ENCODE measurements at places on chromosomes 6 and 20.

DNA sequence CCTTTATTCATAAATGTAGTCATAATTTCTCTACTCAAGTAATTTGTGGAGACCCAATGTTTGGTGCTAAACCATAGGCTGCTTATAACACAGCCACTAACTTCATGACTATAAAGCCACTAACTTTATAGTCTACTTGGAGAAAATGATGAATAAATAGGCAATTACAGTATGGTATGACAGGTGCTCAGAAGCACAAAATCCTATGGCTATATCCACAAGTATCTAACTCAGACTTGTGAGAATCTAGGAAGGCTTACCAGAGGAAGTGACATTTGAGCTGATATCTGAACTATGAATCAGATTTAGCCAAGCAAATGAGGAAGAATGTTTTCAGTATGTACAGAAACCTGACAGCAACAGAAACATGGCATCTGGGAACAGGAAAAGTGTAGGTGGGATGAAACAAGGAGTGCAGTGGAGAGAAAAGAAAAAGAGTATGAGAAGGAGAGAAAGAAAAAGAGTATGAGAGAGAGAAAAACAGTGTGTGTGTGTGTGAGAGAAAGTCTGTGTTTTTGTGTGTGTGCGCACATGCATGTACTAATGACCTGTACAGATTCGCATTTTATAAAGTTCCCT is 59.9 kb downstream of the REV3L start:
- DNase-seq: no peak

DNA sequence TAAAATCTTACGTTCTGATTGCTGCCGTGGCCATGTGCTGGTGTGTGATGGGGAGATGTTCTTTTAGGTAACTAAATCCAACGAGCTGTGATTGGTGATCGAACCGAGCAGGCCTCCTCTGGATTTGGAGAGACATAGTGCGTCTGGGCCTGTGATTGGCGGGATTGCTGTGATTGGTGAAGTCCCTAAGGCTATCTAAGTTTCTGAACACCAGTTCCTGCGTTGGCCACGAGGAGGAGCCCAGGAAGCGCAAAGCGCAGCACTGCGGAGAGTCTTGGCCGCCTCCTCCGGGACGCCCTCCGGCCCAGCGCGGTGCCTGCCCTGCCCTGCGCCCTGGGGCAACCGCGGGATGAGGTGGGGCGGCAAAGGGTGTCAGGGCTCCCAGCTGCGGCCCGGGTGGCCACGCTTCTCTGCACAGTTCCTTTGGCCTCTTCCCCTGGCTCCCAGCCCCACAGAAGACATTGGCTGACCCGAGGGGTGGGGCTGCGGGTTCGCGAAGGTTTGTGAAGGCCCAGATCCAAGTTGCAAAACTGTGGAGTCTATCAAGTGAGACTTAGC is 33.0 kb downstream of the HNF4A start:
- DNase-seq: no peak

- DNase-seq: no peak
Observed at GRCh38 chr6:52301326-52301725, 16.8 kb upstream of the MCM3 start.

- no peak for DNase-seq
Observed at GRCh38 chr6:47440719-47441118, 36.9 kb upstream of the CD2AP start.

DNA sequence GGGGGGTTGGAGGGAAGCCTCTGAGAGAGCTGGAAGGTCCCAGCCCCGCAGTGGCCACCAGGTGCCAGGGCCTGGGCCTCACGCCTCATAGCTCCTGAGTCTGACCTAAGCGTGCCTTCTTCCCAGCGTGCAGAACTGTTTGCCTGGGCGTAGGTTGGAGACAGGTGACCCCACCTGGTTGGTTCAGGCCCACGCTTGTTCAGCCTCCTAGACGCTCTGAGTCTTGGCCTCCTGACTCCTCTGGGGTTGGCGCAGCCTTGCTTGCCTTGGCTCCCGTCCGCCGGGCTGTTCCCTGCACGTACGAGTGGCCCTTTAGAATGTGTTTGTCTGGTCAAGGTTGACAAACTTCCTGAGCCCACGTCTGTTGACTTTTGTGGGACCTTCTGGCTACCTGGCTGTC is 70.8 kb downstream of the EYA2 start:
- no peak for DNase-seq

- no peak for DNase-seq
Observed at GRCh38 chr6:136696238-136696637, 96.0 kb downstream of the MAP3K5 start.

DNA sequence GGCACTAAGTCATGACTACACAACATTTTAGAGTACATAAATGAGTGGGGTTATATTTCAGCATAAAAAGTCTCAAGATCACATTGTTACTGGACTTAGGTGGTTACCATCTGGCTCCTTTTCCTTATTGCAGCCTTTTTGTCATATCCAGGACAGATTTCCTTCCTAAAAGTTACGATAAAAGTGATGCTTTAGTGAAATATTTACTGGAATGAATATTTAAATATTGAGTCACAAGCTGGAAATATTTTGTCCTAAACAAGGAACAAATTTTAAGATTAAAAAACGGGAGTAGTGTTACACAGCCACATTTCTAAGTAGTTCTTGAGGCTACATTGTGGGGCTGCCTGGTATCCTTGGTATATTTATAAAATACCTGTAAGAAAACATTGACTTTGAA is 52.2 kb downstream of the CDC40 start:
- peak; percentile 52 for DNase-seq

DNA sequence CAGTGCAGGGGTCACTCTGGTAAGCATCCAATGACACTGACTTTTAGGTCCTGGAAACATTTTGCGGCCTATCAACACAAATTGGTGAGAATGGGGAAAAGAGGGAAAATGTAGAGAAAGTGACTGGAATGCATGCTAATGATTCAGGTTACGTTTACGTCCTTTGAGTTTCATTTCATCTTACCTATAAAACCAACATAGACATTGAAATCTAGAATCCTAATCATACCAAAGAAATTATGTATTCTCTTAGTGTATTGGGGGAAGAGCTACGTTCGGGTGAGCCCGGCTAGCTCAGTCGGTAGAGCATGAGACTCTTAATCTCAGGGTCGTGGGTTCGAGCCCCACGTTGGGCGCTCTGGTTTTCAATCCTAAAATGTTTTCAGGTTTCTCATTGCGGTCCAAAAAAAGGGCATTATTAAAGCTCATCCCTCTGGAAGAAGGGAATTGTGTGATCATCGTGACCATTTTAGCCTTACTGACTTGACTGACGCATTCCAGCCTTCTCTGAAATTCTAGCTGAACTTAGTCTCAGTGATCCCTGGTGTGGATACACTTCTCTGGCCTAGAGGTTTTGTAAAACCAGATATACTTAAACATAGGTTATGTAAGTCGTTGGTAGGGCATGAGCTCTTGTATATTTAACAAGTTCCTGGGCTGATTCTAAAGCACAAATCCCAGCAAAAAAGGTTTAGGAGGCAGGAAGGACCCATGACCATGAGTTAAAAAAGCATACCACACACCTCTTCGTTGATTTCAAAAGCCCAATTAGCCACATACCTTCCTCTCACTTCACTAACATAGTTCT is 18.3 kb downstream of the HMGN4 start:
- peak; percentile 82 for DNase-seq

GRCh38 chr6:159397753-159398152 is 228.6 kb downstream of the FNDC1 start:
- DNase-seq: no peak

GRCh38 chr6:111970426-111970825 is 83.5 kb upstream of the CCN6 start:
- DNase-seq: no peak

GRCh38 chr6:33929575-33930288 is 125.9 kb upstream of the MLN start:
- no peak for DNase-seq

DNA sequence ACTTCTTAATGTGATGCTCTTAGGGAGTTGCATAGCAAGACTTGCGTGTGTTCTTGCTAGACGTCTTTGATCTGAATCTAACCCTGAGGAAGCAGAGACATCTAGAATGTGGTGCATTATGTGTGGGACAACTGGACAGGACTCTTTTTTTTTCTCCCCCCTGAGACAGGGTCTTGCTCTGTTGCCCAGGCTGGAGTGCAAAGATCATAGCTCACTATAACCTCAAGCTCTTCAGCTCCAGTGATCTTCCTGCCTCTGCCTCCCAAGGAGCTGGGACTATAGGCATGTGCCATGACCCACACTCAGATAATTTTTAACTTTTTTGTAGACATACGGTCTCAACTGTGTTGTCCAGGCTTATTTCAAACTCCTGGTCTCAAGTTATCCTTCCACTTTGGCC is 34.0 kb downstream of the PCMT1 start:
- DNase-seq: no peak

DNA sequence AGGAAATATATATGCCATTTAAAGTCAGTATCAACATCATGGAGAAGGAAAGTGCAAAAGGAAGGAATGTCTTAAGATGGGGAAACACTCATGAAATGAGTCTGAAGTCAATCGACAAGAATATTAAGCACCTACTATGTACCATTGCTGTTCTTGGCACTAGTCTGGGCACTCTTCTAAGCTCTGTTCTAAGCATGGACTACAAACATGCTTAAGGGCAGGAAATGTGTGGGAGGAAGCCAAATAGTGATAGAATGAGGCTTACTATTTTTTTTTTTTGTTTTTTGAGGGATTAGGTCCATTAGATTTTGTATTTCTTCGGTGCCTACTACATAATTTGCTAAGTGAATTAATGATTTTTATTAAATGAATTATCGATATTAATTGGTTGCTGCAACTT is 83.8 kb upstream of the SUPT3H start:
- DNase-seq: no peak

GRCh38 chr6:147879031-147879580 is 370.6 kb downstream of the SAMD5 start:
- no peak for DNase-seq

- DNase-seq: no peak
Observed at GRCh38 chr20:23488996-23489395, 1.9 kb upstream of the CST8 start.

DNA sequence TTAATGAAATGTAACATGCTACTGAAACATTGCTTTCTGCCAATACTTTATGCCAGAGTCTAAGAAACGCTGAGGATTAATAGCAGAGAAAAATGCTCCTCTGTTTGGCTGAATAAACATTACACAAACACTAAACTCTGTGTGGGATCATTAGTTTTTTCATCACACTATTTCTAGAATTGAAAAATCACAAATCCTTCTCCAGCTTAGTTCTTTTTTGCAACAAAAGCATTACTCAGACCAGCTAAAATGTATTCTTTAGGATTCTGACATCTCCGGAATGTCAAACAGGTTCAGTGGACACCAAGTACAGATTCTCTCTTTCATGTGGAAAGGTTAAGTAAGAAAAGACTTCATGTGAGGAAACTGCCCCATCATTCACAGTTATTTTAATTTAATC is 226.9 kb downstream of the SIM1 start:
- no peak for DNase-seq

DNA sequence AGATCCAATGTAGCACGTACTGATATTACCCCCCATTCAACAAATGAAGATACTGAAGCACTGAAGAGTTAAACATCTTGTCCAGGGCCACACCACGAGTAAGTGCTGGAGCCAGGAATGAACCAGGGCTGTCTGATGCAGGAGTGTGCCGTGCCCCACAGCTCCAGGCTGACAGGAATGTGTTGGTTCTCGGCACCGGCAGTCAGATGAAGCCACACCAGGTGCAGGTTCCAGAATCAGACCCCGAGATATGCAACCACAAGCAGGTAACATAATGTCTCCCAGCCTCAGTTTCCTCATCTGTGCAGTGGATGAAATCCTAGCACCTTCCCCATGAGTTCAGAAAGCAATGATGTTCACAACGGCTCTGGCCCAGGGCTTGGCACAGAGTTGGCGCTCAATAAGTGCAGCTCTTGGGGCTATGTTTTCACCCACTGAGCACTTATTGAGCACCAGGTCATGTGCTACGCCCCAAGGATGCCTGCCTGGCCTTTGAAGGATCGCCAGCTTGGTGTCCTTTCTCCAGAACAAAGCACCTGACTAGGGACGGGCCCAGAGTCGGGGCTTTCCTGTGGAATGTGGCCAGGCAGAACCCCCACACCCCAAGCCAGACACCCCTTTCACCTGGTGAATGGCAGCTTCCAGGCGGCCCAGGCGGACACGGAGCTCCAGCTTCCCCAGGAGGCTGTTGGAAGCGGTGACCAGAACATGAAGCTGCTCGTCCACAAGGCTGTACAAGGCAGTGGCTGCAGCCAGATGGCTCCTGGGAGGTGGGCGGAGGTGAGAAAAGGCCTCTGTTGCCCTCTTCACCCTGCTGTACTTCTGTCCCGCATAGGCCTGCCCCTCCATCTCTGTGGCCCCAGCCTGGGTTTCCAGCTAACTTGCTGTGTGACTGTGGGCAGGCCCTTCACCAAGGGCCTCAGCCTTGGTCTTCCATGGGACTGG is 41.3 kb downstream of the KIAA1755 start:
- DNase-seq: no peak

DNA sequence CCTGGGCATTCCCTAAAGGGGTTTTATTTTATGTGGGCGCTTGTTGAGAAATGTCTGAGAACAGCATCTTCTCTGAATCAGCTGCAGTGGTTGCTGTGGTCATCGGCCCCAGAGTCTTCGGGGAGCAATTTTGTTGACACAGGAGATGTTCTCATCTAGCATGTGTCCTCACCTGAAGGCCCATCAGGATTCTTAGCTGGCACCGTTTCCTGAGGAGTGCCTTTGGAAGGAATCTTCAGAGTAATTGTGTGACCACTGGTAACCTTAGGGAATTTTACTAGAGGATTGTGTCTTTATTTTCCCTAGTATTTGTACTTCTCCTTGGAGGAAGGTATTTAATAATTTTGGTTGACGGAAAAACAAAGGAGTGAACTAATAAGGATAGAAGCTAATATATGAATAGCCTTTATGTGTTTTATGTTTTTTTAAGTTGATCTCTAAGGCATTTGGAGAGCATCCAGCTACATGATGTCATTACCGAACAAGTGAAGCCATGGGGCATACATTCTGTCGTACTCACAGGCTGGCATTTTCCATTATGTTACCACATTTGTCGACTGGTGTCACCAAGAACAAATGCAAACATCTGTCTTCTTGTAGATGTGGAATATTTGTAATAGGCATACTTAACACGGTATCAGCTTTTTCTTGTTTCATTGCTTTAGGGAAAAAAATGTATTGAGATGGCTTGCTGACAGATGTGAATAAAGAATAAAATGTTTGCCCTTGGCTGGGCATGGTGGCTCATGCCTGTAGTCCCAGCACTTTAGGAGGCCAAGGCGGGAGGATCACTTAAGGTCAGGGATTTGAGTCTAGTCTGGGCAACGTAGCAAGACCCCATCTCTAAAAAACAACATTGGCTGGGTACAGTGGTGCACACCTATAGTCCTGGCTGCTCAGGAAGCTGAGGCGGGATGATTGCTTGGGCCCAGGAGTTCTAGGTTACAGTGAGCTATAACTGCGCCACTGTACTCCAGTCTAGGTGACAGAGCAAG is 41.9 kb downstream of the TULP4 start:
- DNase-seq: no peak
